NK-92 treated with Interleukin-12 subunit alpha and Interleukin-12 subunit beta, amount 100 ng/mL, for 24 hours (cell line): ENCODE measurements at places on chromosomes 12 and 14.

DNA sequence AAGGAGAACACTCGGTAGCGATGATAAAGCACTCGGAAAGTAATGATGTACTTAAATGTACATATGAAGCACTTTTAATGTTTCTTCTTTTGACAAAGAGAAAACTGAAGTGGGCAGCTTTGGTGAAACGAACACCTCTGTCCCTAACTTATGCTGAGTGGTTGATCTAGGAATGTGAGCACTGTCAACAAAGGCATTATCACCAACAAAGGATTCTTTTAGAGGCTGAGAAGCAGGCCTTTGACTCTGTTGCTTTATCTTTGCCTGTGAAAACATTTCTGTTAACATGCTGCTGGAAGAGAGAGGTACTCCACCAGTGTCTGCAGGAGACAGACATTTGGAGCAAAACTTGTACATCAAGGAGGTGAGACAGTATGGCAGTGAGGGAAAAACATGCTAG is 103.2 kb upstream of the VRK1 start:
- DNase-seq = no peak

DNA sequence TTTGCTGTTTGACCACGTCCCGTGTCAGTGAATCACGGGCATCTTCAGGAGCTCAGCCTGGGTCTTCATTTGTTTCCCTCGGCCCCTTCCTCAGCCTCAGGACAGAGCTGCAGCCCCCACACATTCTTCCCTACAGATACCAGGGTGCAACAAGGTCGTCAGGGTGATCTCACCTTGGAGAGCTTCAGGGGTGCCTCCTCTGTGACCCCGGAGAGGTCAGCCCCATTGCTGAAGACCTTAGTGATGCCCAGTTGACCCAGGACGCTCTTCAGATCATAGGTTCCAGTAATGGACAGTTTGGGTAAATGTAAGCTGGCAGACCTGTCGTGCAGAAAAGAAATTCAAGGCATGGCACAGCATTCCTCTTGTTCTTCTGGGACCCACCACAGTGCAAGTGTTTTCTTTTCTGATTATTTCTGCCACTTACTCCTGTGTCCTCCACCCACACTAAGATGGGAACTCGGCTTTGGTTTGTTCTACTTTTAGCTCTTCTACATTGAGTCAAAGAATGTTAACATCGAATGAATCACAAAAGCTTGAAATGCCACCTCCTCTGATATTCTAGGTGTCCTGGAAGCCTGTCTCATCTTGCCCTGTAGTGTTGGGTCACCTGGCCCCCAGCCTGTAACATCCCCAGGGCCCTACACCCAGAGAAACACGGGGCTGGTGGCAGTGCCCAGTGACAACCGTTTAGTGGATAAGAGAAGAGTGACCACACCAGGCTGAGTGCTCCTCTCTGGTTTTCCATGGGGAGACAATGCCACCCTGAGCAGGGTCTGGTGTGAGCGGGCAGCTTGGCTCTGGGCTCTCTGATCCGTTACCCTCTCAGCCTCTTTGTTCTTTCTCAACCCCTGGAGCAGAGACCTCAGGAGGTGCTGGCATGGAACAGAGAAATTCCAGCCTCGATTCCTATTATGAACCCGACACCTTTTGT is 8.8 kb downstream of the SERPINA1 start:
- DNase-seq = no peak

- no peak for DNase-seq
Measured at GRCh38 chr12:122093098-122093883, 14.7 kb downstream of the MLXIP start.

GRCh38 chr14:75751296-75751695 is 90.2 kb downstream of the TTLL5 start:
- DNase-seq = no peak

DNA sequence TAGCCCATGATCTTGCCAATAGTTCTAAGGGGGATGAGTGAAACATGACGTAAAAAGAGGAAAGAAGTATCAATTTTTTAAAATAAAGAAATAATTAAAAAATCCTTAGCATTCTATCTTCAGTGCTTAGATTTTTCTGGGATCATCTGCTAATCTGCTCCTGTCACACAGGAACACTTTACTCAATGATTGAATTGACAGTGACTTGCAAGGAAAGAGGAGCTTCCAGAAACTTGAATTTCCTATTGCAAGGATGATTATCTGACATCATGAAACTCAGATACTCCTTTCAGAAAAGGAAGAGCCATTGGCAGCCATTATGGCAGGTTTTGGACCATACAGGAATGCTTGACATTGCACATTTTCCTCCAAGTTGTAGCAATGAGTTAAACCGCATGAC is 41.4 kb upstream of the PTPRO start:
- no peak for DNase-seq

GRCh38 chr12:102169922-102170621 is 27.6 kb downstream of the PMCH start:
- no peak for DNase-seq
